ENCODE measurements at places on chromosomes 2 and 18.

GRCh38 chr2:6770006-6770405 is 95.7 kb downstream of the CMPK2 start:
- DNase-seq: no peak

- DNase-seq: peak; percentile 47
Observed at GRCh38 chr2:135818937-135819610, 17.9 kb downstream of the LCT start.

GRCh38 chr2:182672466-182673165 is 43.4 kb upstream of the DNAJC10 start:
- no peak for DNase-seq

GRCh38 chr2:24117902-24118301 is 5.2 kb downstream of the PFN4 start:
- no peak for DNase-seq

DNA sequence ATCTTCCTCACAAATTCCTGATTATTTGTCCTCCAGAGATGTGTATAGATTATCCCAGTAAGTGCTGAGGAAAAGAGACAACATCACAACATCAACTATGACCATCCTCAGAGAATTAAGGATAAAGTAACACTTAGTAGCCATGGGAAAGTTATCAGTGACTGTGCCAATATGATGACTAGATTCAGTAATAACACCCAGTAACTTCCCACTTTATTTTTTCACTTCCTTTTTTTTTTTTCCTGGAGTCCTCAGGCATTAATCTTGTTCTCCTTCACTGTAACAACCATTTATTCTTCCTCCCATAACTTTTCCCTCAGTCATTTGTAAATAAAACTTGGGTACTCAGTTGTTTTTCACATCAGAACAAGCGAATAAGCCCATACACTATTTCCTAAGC is 16.7 kb upstream of the PID1 start:
- no peak for DNase-seq

DNA sequence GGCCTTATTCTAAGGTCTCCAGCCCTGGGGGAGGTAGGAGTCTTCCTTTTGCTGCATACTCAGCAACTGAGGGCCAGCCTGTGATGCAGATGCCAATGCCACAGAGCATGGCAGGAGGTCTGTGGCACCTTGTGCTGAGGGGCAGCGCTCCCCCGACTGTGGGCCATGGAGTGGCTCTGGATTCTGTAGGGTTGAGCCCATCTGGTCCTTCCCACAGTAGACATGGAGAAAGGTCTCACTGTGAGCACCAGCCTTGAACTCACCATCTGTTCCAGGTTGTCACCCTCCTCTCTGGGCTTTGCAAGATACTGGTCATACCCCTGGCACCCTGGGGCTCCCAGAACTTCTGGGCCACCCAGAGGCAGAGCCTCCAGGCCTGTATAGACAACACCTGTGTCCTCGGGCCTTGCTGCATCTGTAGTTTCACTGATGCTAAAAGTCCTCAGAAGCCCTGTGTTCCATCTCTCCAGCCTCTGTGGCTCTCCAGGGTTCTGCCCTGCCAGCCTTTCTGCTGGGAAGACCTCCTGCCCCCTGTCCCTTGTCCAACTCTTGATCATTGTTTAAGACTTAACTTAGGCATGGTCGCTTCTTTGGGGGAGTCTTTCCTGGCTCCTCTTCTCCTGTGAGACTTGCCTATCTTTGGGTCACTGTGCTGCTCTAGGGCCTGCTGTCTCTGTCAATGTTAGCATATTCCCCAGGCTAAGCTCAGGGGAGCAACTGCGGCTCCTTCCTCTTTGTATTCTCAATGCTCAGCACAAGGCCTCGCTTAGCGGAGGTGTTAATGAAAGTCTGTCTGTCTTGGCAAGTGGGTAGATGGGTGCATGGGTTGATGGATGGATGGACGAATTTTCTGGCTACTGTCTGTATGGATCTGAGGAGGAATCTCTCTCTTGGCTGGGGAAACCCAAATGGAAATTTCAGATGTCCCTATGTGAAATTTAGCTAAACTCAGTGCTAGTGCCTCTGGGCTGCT is 160.9 kb downstream of the DYSF start:
- peak; percentile 4 for DNase-seq

DNA sequence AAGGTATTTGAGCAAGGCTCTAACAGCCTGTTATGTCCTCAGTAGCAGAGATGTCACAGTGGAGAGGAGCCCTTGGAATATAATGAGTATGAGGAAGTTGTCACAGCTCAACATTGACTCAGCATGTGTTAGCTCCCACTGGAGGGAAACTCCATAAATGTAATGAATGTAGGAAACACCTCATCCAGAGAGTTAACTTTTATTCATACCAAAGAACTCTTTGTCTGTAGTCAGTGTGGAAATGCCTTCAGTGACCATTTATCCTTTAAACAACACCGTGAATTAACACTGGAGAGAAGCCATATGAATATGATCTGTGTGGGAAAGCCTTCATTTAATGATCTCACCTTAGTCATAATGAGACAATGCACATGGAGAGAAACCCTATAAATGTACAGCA is 59.7 kb downstream of the CYP1B1 start:
- no peak for DNase-seq

DNA sequence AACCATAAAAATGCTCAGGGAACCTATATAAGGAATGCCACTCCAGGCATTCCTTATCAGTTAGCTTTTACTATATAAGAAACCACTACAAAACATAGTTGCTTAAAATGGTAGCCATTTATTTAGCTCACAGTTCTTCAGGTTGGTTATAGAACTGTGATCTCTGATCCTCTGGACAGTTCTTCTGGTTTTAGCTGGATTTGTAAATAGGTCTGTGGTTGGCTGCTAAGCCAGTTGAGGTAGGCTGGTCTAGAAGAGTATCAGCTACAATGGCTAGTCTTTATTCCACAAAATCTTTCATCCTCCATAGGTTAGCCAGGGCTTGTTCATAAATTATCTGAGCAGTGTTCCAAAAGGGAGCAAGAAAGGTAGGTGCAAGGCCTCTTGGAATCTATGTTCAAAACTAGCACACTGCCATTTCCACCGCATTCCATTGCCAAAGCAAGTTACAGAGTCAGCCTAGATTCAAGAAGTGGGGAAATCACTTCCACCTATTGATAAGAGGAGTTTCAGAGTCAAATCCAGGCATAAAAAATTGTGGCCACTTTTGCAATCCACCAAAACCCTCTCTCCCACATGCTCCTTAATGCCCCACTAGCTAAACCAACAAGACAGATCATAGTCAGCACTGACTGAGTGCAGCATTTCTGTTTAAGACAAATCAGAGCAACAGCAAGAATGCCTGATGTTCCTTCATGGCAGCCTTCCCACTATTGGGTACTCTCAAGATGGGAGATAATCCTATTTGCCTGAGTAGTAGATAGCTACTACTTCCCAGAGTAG is 146.4 kb downstream of the IRS1 start:
- DNase-seq: no peak

DNA sequence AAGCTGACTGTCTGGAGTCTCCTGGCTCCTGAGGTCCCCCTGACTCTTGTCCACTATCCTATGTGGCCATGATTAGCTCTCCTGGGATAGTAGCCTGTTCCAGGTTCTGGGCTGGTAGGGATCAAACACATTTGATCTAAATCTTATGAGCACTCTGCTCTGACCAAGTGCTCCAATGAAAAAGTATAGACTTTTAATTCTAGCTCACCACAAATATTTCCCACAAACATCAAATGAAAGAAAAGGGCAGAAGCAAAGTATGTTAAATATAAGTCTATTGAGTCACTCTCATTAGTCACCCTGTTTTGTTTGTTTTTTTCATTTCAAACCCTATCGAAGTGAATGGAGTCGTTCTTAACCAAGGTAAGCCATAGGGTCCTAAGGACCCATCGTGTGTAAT is 39.7 kb upstream of the NEDD4L start:
- no peak for DNase-seq

DNA sequence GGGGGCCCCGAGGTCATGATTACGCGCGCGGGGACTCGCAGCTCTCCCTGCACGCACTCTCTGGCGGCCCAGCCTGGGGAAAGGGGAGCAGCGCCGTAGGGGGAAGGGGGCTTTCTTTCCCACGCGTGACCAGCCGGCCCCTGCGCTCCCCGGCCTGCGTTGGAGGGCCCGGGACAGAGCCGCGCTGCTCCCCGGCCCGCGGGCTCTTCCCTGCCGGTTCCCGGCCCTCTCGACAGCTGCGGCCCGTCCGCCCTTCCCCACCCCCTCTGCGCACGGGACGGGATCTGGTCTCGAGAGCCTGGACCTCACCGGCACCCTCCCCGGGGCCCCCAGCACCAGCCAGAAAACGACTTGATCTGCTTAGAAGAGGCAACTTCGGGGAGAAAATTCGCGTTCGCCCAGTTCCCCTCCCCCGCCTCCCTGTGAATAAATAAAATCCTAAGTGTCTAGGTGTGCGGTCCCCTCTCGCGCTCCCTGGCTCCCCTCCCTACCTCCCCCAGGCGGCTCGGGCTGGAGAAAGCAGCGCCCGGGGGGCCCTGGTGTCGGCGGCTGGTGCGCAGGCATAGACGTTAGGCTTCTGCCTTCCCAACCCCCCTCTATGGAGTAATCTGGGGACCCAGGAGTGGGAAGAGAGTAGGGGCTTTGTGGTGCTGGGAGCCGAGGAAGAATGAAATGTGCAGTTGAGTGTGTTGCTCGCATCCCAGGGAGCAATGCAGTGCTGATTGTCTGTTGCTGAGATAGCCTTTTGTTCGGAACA is 803 bp upstream of the FIGN start:
- DNase-seq: peak; percentile 80

GRCh38 chr2:187543488-187543887 is 10.7 kb downstream of the TFPI start:
- no peak for DNase-seq

- DNase-seq: no peak
Observed at GRCh38 chr2:118902266-118903028, 39.5 kb upstream of the MARCO start.

- DNase-seq: no peak
Observed at GRCh38 chr2:227570615-227571014, 28.1 kb upstream of the SCYGR2 start.
